ENCODE measurements at places on chromosomes 1 and 21.
A peak's percentile ranks its signal among the peaks of the same experiment; 100 is the strongest.

DNA sequence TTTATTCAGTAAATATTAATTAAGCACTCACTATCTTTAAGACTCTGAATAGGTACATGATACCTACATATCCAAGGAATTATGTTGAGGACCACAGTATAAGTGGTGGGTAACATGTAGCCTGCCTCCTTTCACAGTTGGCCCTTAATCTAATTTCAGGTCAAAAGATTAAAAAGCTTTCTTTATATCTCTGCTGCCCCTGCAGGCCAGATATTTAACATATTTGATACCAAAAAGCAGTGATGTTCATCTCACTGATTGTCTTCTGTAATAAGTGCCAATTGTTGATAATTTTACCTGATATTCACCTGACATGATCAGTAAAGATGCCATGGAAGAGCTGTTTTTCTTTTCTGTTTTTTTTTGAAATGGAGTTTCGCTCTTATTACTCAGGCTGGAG lies 36.5 kb downstream of the RLF start:
- no peak for DNase-seq

DNA sequence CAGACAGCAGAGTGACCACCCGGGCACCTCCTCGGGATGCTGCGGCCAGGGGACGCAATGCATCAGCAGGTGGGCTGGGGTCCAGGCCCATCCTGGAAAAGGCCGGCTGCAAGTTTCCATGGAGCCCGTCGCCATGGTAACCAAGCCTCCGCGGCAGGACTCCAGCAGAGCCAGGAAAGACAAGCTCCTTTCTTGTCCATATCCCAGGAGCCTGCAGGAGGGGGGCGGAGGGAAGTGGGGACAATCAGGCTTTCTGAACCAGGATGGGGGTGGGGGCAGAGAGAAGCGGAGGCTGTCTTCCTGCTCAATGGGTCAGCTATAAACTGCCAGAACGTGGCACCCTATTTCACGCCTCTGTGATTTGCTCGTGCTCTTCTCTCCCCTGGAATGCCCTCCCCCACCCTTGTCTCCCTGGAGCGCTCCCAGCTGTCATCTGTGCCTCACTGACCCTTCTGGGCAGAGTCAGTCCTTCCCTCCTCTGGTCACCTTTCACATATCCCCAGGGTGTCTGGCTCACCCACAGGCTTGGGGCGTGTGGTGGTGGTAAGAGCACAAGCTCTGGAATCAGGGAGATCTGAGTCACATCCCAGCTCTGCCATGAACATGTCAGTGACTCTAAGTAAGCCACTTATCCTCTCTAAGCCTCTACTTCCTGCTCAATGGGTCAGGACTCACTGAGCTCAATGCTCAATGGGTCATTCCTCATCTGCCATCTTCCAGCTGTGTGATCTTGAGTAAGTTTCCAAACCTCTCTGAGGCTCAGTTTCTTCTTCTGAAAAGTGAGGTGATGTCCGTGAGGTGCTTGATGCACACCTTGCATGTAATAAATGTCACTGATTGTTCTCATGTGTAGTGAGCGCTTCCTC lies 58.9 kb upstream of the LAPTM5 start:
- DNase-seq: peak; percentile 69

GRCh38 chr1:230827801-230828200 lies 40.5 kb downstream of the C1orf198 start:
- no peak for DNase-seq

GRCh38 chr1:94143173-94143808 lies 22.3 kb upstream of the ABCA4 start:
- no peak for DNase-seq

GRCh38 chr1:39729030-39729429 lies 9.7 kb upstream of the PPIE start:
- no peak for DNase-seq

GRCh38 chr1:222953585-222953984 lies 138.7 kb downstream of the DISP1 start:
- no peak for DNase-seq

DNA sequence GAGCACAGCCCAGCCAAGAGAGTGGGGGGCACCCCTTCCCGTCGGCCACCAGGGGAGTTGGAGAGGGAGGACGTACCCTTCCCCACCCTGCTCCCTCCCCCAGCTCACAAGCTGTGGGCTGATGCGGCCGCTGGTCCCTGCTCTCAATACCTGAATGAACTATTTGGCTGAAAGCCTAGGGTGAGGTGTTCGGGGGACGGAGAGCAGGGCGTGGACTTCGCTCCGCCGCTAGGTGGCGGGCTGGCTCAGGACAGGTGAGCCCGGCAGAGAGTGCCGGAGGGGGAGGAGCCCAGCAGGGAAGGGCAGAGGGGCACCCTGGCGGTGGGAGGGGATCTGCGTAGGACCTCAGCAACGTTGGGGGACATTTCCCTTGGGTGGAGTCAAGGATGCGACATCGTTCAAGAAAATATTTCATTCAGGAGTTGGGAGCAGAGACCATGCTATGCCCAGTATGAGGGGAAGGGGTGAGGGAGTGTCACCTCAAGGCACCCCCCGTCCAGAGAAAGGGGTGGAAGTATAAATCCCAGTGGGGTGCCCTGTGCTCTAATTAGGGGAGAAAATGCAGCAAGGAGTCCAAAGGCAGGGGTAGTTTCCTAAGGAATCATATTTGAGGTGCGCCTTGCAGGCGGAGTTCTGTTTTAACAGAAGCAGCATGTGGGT lies 12.0 kb upstream of the RHBG start:
- peak; percentile 84 for DNase-seq

GRCh38 chr1:201290551-201290950 lies 7.2 kb downstream of the PKP1 start:
- no peak for DNase-seq

DNA sequence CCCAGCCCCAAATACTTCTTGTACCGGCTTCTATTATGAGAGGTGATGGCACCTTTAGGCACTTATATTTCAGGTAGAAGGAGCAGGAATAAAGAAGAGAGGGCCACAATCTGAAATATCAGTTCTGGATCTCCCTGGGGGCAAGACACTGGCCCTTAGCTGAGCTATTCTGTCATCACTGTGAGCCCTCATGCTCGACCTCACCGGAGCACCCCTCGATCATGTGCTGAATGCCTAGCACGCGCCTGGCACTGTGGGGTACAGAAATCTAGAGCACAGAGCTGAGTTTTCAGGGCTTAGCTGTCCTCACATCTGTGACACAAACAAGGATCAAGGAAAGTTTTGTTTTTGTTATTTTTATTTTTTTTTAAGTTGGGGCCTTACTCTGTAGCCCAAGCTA lies 7.6 kb upstream of the MX1 start:
- no peak for DNase-seq

GRCh38 chr1:113041569-113042284 lies 31.3 kb upstream of the LRIG2 start:
- no peak for DNase-seq

GRCh38 chr1:214500340-214501055 lies 50.9 kb downstream of the PTPN14 start:
- DNase-seq: no peak

GRCh38 chr1:26094677-26095383 lies 16.8 kb upstream of the PDIK1L start:
- no peak for DNase-seq

- DNase-seq: no peak
These were observed 65.2 kb downstream of the TMCO4 start for GRCh38 chr1:19734472-19734999.

DNA sequence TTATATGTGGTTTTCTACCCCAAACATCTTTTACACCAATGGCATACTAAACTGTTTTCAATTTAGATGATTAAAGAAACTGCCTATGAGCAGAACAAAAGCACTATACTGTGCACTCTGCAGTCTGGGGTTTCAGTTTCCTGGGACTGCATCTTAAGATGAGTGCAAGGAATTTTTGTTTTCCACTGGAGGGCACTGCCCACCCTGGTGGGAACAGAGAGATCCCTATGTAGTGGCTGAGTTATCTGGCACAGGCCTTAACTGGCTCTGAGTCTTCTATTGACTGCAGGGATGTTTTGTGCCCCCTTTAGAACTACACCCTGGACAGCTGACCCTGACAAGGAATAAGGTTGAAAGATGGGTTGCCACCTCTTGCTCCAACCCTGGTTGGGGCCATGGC lies 12.0 kb downstream of the PROK1 start:
- no peak for DNase-seq

DNA sequence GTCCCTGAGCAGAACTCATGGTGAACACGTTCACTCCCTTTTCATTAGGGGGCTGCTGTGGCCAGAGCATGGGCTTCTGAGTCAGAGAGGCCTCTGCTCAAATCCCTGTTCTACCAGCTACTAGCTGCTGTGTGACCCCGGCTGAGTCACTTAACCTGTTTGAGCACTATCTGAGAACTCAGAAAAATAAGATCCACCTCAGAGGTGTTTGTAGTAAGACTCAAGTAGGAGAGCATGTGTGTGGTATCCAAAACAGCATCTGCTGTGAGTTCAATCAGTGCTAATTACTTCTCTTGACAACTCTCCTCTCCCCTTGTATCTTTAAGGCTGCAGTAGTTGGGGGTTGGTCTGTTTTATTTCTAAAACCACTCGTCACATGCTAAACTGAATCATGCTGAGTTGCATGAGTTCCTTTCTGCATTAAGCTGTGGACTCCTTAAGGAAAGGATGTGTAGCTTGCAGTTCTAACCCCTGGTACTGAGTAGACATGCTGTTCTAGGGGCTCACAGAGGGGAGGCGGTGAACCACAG lies 39.7 kb upstream of the JUN start:
- DNase-seq: no peak

GRCh38 chr1:246897302-246897701 lies 34.4 kb downstream of the AHCTF1 start:
- DNase-seq: no peak
